Activated CD4-positive, alpha-beta T cell treated with anti-CD3 and anti-CD28 coated beads, Interleukin-2, amount 50 U/mL, for 1 hour (primary cell): ENCODE measurements at places on chromosomes 12 and 14.

- no peak for DNase-seq
Observed at GRCh38 chr12:80709811-80710726, 2.6 kb downstream of the MYF6 start.

GRCh38 chr12:112514926-112515642 lies 96.3 kb downstream of the PTPN11 start:
- DNase-seq: no peak

- DNase-seq: no peak
Observed at GRCh38 chr14:101120641-101121507, 217.4 kb upstream of the RTL1 start.

DNA sequence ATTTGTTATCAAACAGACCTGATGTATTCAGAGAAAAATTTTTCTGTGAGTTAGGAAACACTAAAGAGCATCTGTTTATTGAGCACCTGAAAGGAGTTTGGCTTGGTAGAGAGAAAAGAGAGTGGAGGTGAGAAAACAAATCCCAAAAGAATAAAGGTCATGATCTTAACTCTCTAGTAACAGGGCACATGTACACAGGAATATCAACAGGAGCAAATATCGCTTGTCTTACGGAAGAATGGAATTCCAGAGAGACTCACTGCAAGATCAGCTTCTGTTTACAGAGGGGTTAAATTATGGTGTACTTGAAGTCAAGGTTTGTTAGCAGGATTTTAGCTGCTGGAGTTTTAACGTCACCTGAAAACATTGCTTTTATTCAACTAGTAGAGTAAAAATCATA lies 78.8 kb downstream of the SPPL3 start:
- DNase-seq: no peak

DNA sequence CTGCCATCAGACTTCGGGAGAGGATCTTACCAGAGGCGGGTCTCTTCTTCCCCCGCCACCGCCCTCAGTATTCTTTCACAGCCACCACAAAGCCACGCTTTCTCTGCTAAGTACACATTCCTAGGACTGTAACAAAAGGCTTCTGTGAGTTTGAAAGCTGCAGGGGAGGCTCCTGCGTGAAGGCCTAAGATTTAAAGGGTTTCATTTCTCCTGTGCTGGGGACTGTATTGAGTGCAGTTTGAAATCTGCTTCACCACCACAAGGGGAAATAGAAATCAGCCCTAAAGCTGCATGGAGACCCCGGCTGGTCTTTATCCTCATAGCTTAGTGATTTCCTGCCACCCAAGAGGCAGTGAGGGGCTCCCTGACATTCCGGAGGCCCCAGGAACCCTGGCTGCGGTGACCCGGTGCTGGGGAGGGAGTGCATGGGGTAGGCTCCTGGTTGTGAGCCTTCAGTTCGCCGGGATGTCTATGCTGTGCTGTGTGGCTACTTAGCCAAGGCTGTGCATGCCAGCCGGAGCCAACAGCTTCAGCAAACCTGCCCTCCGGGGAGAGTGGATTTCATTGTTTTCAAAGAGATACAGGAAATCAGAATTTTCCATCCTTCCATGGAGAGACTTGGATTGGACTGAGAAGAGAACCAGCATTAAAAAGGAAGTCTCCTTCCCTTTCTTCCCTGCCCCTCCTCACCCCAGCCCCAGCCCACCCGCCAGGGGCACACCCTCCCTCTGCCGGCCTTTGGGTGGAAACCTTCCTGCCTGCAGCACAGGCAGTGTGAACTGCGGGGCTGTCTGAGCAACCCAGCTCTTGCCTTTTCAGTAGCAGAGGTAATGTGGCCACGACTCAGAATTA lies 163.3 kb downstream of the ETV6 start:
- peak; percentile 9 for DNase-seq

DNA sequence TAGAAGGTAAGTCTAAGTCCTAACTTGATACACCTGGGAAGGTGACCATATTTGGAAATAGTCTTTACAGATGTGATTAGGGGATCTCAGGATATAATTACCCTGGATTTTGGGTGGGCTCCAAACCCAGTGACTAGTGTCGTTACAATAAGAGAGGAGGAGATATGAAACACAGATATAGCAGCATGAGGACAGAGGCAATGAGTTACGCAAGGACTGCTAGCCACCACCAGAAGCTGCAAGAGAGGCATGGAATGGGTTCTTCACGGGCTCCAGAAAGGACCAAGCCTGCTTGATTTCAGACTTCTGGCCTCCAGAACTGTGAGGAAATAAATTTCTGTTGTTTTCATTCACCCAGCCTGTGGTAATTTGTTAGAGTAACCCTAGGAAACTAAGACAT lies 28.6 kb downstream of the FGFR1OP2 start:
- DNase-seq: no peak

DNA sequence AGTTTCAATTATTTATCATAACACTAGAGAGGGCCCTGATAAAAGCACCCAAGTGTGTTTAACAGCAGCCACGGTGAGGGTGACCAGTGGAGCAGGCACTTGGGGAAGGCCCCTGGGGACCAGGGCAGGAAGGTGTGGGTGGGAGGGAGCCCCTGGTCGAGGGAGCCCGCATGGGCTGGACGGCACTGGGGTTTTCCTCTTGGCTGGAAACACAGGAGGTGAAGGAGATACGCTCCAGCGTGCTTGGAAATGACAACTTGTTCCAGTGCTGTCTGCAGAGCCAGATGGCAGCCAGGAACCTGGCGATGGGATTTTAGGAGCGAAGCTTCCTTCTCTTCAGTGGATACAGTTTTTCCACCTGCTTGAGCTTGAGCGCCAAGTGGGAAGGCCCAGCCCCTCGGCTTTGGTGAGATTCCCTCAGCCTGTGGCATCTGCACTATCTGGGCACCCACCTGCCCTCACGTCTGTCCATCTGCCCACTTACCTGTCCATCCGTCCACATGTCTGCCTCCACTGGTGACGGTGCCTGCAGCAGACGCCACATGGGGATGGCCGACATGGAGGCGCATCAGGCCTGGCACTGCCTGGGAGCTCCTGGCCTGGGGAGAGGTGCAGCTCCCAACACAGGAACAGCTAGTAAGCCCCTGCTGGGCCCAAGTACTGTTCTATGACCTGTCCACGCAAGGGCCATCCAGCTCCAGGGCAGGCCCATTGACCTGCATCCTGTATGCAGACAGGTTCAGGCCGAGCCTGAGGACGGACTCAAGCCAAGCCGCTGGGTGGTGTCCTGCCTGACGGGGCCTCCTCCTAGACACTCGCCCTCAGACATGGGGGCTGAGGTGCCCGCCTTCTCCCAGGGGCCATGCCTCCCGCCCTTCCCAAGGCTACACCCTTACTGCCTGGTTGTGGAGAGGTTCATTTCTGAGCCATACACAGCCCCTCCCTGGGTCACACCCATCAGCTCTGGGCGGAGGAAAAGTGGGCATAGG lies 192.2 kb upstream of the C14orf180 start:
- no peak for DNase-seq

- DNase-seq: no peak
Observed at GRCh38 chr14:61653507-61653906, 41.8 kb upstream of the HIF1A start.

DNA sequence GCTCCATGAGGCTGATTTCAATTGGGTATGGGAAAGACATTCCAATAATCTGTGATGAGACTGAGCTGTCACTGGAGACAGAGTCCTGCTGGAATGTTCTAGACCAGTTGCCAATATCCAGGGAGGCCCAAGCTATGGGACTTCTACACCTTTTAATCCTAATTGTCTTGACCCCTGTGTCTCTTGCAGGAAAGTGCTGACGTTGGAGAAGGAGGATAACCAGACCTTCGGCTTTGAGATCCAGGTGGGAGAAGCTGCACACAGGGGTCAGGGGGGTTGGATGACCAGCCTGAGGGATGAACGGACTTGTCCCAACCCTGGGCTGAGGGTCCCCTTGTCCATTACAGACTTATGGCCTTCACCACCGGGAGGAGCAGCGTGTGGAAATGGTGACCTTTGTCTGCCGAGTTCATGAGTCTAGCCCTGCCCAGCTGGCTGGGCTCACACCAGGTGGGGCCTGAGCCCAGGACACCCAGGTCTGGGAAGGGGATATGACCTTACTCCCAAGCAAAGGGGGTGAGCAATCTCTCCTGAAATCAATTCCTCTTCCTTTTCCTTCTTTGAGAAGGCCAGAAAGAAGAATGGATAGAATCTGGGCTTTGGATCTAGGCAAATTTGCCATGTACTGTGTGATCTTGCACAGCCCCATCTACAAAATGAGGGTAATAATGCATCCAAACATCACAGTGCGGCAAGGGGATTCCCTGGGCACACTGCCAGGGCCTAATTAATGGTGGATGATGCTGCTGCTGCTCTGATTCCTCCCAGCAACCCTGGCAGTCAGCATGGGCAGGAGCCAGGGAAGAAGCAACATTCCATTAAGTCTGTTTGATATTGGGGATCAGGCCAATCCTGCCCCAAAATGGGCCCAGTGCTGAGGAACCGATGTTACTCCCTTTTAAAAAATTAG lies 4.2 kb downstream of the TAMALIN start:
- no peak for DNase-seq

GRCh38 chr12:22115711-22116110 lies 69.7 kb downstream of the CMAS start:
- DNase-seq: no peak

- DNase-seq: no peak
Observed at GRCh38 chr12:5416571-5416970, 15.3 kb upstream of the NTF3 start.

DNA sequence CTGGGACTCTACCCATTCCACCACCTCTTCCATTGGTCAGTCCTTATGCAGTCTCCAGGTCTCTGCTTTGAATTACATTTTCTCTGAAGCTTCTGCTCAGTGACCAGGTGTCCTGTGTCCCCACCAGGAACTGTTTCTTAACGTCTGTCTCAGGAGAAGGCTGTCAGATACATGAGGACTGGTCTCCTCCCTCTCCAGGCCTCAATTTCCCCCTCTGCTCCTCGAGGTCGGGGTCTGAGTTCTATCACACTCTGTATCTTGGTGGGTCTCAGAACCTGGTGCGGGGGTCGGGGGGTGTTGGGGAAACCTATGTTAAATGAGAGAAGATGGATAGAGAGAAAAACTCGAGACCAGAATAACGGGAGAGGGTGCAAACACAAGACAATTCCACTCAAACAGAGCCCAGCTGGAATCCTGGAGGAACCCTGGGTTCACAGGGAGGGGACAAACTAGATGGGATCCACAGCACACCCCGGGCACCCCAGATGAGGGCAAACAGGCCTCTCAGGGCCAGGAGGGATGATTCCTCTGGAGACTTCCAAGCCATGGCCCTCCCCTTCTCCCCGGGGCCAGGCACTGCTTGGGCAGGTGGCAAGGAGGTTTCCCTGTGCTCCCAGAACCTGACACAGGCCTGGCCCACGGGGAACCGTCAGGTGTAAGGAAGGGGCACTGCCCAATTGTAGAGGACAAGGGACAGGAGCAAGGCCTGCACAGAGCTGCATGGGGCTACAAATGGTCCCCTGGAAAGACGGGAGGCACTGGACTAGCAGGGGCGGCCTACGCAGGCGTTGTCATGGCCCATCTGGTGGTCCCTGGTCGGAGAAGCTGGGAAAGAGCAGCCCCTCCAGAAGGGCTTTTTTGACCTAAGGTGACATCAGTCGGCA lies 313.2 kb upstream of the DIO3 start:
- DNase-seq: no peak

DNA sequence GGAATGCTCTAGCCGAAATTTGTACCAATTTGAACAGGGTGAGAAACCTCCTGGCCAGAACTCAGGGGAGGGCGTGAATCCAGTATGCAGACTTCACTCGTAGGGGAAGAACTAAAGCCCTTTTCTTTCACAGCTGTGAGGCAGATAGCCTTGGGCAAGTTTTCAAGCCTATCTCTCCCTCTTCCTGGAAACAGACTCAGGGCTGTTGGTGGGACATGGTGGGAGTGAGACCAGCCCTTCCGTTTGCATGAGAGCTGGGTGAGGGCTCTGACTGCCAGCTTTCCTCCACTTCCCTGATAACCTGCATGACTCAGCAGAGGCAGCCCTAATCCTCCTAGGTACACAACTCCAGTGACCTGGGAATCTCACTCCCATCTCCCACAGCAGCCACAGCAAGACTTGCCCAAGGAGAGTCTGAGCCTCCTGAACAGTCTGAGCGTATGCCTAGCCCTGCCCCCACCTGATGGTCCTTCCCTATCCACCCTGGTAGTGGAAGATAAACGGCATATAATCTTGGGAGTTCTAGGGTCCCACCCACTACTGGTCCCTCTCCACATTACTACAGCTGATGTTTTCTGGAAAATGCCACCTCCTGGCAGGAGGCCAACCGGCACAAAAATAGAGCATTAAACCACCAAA lies 170.1 kb upstream of the AMIGO2 start:
- DNase-seq: no peak

DNA sequence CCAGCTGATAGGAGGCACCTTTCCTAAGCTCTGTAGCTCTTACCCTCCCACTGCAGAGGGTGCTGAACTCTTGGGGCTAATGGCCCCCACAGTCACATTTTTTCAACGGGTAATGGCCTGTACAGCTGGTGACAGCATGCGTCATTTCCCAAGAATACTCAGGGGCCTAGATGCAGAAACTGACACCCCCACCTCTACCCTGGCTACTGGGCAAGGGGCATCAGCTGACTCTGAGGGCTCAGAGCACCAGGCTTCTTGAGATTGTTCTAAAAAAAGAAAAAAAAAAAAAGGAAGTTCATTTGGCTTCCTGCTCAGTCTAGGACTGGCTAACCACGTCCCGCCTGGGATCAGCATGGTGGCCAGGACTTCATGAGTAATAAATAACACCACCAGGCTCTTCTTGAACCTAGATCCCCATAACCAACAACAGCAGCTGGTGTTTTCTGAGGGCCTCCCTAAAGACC lies 35.2 kb downstream of the ZFP36L1 start:
- DNase-seq: no peak

- no peak for DNase-seq
Observed at GRCh38 chr14:61233436-61233956, 47.6 kb downstream of the TMEM30B start.

DNA sequence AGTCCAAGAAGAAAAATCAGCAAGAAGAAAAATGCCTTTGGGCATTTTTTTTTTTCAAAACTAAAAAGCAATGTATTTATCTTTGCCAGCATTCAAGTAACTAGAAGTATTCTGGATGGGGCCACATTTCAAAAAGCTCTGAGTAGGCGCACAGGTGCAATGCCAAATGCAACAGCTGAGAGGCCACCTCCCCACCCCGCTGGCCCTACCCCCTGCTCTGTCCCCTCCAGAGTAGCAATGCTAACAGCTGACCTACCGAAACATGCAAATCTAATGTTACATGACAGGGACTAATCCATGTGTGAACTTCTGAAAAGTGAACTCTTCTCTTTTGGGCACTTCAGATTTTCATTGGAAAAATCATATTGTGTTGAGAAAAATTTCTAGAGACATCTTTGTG lies 153.7 kb upstream of the SLC38A2 start:
- no peak for DNase-seq

DNA sequence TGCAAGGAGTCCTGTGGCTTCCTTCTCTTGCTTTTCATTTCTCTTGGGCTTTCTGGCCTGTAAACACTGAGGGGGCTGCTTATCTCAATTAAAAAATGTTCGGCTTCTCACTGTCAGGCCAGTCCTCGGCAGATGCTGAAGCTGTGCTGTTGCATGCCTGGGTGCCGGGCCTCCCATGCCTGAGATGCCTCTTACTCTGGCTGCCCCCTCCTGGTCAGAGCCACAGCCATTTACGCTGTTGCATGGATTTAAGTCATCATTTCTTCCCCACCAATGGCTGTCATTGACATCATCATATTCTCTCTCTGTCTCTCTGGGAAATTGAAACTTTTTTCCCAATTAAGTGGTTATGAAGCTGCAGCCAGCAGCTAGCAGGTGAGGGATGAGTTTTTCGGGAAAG lies 53.7 kb downstream of the FOXN4 start:
- no peak for DNase-seq
